ENCODE measurements at places on chromosomes 2 and 18.

DNA sequence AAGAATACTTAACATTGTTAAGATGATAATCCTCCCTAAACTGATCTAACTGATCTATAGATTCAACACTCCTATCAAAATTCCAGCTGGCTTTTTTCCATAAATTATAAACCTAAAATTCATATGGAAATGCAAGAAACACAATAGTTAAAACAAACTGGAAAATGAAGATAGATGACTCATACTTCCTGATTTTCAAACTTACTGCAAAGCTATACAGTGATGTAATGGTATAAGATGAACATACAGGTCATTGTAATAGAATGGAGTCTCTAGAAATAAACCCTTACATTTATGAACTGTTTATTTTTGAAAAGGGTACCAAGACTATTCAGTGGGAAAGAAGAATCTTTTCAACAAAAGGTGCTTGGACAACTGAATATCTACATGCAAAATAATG is 32.3 kb downstream of the UBXN4 start:
- no peak for DNase-seq

GRCh38 chr2:136019306-136019705 is 33.9 kb upstream of the DARS1 start:
- DNase-seq, result no peak

DNA sequence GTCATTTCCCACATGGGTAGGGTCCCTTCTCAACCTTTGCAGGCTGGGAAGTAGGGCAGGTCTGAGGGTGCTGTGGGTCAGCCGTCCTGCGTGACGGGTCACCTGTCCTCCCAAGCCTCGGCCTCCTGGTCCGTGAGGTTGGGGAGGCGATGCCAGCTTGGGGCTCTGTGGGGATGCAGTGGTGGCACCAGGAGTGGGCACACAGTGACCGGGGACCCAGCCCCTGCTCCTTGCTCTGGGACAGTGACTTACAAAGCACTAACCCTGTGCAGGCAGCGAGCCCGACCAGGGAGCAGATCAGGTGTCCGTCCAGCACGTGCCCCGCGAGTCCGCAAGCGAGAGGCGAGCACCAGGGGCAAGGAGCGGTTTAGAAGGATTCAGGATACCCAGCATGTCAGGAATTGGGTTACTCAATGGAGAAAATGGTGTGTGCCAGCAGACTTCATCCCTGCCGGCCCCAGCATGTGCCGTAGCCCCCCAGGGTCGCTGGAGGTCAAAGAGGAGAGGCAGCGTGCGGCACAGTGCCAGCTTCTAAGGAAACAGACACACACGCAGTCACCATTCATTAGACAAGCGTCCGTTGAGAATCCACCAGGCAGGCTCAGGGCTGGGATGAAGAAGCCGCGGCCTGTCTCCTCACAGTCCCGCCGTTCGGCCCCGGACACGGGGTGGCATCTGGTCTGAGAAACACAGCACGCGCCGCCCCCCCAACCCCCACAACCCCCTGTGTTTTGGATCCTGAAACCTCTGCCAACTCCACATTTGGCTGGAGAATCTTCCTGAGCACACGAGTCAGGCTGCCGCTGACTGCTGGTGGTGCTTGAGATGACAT is 11.7 kb downstream of the COLEC11 start:
- DNase-seq, result no peak

GRCh38 chr2:2580341-2580740 is 249.3 kb upstream of the MYT1L start:
- DNase-seq, result no peak

DNA sequence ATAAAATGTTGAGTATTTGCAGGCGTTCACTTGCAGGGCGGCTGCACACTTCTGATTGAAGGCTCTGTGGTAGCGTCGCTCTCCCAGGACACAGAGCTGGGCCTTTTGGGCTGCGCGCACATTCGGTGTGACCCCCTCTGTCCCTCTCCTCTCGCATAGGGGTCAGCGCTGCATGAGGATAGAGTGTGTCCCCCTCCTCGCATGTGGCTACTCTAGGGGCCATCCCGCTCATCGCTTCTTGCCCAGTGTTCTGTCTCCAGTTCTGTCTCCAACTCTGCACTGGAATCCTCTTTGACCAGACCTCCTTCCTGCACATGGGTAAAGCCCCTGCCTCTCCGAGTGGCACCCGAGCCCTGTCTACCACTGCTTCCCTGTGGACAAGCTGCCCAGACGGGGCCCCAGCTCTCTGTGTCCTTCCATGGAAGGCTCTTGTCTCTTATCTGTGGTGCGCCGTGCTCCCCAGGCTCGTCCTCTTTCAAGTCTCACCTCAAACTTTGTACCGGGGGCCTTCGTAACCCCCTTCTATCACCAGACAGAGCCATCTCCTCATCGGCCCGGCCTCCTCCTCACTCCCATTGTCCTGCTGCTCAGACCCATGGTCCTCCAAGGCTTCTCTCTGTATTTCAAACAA is 278.0 kb upstream of the HDAC4 start:
- no peak for DNase-seq

DNA sequence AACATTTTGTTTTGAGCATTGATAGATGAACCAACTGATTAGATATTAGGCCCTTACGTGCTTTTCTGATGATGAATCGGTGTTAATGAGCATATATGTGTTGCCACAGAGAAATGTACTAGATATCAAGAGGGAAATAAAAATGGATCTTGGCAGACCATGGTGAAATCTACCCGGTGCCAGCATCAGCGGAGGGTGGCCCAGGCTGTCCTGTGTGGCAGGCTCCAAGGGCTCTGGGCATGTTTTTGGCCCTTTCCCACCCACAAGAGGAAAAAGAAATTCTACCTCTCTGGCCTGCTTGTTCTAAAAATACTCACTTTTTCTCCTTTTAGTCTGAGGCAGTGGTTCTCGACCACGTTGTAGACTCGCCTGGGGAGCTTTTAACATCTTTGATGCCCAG is 154.2 kb downstream of the CTIF start:
- DNase-seq, result no peak

GRCh38 chr18:70374154-70374553 is 85.3 kb downstream of the SOCS6 start:
- DNase-seq, result no peak

GRCh38 chr2:191617575-191617974 is 60.4 kb upstream of the NABP1 start:
- DNase-seq, result no peak

DNA sequence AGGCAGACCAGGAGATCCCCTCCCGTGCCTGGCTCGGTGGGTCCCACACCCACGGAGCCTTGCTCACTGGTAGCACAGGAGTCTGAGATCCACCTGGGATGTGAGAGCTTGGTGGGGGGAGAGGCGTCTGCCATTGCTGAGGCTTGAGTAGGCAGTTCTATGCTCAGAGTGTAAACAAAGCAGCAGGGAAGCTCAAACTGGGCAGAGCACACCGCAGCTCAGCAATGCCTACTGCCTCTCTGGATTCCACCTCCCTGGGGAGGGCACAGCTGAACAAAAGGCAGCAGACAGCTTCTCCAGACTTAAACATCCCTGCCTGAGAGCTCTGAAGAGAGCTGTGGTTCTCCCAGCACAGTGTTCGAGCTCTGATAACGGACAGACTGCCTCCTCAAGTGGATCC is 85.1 kb downstream of the UGP2 start:
- no peak for DNase-seq

DNA sequence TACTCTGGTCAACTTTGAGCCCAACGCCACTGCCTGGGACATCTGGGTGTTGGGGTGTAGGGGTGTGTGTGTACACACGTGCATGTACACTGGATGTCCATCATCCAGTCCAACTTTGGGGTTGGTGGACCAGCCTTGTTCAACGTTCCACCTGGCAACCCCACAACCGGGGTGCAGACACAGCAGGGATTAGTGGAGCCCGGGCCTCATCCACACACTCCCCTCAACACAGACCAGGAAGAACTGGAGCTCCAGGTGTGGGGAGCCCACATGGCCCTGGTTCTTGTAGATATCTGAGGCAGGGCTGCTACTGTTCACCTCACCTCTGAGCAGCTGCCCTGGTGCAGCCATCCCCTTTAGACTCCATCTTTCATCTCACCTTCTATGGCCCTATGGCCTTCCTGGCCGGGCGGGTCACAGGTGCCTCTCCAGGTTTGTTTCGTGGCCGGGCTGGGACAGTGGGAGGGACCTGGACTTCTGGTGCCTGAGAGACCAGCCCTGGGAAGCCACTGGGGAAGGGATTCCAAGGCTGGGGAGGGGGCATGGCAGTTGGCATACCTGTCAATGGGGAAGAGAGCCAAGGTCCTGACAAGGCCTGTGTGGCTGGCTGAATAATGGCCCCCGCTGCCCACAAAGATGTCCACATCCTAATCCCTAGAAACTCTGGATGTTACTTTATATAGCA is 7.5 kb downstream of the NEU2 start:
- no peak for DNase-seq

- DNase-seq, result no peak
These were observed 84.9 kb upstream of the MGAT4A start for GRCh38 chr2:98815795-98816194.

GRCh38 chr2:196530910-196531309 is 108.6 kb upstream of the CCDC150 start:
- no peak for DNase-seq

- no peak for DNase-seq
These were observed 256.5 kb downstream of the CYP26B1 start for GRCh38 chr2:71891155-71891554.

DNA sequence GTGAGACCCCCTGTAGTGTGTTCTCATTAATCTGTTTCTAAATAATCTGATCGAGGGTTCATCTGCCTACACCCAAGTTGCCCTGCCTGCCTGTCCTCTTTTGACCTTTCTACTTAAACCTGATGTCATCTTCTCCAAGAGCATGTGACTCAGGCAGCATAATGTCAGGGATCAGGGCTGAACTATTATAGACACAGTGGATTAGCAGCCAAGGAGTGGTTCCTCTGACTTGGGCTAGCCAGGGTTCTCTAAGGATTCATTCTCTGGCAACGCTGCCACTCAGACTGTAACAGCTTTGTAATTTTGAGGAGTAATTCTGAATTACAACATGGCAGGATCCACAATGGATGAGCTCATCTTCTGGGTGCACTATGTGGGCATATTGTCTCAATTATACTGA is 124.0 kb downstream of the MDH1 start:
- no peak for DNase-seq

DNA sequence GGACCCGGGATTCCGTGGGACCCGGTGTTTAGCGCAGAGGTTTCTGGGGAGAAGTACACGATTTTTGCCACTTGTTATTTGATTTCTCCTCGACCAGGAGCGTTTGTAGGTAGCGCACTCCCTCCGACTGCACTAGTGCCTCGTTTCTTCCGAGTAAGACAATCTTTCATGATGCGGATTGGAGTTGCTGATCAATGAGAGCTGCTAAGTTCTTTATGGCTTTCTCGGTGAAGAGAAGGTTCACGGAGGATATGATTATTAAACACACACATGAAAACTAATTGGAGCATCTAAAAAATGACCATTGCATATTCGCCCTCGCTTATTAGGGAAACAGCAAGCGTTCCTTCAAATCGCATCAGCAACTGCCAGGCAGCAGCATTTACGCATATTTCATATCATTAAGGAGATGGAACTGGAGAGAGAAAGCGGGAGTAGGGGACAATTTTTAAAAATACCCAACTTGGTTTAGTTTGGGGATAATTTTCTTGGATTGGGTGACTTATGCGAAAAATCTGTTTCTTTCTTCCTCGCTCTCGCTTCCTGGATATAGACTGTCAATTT is 616 bp downstream of the EML6 start:
- no peak for DNase-seq

DNA sequence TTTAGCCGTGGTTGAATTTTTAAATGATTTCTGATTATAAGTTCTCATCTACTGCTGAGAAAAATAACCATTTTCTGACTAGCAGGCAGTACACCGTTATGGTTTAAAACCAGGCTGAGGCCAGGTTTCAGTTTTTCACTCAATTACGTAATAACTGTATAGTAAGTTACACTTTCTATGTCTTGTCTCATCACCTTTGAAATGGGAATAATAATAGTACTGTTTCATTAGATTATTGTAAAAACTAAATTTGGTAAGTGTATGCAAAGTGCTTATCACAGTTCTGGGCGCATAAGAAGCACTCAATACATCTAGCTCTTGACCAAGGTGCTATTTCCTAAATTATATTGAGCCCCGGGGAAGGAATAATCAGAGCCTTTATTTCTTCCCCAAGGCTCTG is 76.8 kb downstream of the LIMS1 start:
- DNase-seq, result no peak

- DNase-seq, result no peak
These were observed 839.3 kb upstream of the SALL3 start for GRCh38 chr18:78140294-78140693.

DNA sequence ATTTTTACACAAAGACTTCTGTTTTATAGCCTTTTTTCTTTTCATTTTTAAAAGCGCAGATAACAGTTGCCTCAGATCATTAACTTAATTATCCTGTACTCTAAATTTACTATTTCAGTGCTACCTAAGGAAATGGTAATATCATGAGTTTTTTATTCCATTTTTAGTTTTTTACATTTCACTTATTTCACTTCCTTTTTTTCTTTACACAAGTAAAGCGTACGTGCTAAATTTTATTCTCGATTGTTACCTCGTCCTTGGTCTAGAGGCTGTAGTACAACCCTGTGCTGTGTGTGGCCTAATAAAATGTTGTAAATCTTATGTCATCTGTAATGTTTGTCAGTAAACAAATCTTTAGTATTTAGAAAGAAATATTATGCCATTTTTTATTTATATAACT is 49.2 kb downstream of the CRIM1 start:
- no peak for DNase-seq

- no peak for DNase-seq
These were observed 47.6 kb downstream of the ODC1 start for GRCh38 chr2:10400568-10400977.

DNA sequence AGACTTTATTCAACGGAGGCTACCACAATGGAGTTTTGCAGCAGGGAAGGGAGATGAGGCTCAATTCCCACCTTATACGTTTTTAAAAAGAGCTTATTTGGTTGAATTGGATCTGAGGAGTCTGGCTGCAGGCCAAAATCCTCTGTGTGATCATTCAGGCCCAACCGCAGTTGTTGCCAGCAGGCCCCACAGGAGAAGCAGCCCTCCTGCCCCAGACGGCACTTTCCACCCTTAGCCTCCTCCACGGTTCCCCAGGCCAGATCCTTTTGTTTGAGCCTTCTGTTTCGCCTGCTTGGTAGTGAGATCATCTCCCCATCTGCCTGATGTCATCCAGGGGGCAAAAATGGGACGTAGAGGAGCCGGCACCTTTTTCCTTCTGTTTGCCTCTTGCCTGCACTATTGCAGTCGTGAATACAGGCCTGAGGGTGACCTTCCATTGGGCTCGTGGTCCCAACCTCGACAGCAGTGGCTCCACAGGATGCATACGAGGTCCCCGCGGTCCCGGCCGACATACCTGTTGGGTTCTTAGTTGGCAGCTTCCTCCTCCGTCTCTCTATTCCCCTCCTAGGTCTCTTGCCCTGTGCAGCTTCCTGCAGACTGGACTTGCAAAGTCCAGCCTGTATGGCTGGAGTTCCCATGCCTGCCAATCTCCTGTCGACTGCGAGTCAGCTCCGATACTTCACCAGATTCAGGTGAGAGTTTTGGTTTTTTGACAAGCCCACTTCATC is 9.3 kb upstream of the GPR35 start:
- DNase-seq, result peak; percentile 50

GRCh38 chr2:71455741-71456569 is 2.6 kb downstream of the DYSF start:
- no peak for DNase-seq

- no peak for DNase-seq
These were observed 401.6 kb downstream of the SLC4A3 start for GRCh38 chr2:220029013-220029412.

Measured in DMS79 (cell line).